ENCODE measurements at places on chromosomes 2 and 18. TPM values are rescaled to one million over a fixed set of nuclear protein-coding genes. Genes with fewer than 3 reads are reported as not detected.

- no peak for DNase-seq
Observed at GRCh38 chr2:97931858-97932225, 63.9 kb downstream of the TMEM131 start.

- DNase-seq = peak; percentile 19
Observed at GRCh38 chr2:53381271-53381670, 386.3 kb upstream of the CHAC2 start.

DNA sequence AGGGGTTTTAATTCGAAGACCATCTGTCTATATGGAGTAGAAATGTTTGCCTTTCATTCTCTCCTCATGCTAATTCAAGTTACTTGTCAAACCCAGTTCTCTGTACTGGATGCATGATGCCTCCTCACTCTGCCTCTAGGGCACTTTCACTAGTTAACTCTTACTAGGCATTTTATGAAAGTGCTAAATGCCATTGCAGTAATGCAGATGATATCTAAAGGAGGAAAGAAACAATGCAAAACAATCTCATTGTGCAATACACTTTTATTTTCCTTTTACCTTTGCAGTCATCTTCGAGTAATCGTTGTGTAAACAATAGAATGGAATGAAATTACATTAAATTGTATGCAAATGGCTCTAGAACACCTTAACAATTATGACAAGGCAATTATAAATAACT is 293.6 kb downstream of the STK39 start:
- DNase-seq = no peak

Gene MALL
- total RNA-seq = 11.8 TPM

- DNase-seq = no peak
Observed at GRCh38 chr2:84526562-84526961, 10.3 kb downstream of the DNAH6 start.

GRCh38 chr2:99697811-99698568 is 208.2 kb upstream of the REV1 start:
- peak; percentile 41 for DNase-seq

DNA sequence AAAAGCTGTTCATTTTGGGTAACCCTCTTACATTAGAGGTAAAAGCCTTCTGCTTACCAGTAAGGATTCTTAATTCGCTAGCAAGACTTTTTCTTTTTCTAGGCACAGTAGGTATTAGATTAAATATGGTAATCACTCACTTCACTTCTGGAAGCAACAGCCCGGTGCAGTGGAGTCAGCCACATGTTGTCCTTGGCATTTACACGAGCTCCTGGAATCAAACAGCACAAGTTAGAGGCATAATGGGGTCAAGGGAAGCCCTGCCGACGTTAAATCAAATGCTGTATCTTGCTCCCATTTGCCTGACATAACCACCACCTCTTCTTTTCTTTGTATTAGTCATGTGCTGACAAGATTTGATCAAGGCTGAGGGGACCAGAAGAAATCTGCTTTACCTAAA is 174.1 kb downstream of the ANKRD44 start:
- no peak for DNase-seq

- no peak for DNase-seq
Observed at GRCh38 chr2:120999377-121000097, 263.9 kb downstream of the GLI2 start.

DNA sequence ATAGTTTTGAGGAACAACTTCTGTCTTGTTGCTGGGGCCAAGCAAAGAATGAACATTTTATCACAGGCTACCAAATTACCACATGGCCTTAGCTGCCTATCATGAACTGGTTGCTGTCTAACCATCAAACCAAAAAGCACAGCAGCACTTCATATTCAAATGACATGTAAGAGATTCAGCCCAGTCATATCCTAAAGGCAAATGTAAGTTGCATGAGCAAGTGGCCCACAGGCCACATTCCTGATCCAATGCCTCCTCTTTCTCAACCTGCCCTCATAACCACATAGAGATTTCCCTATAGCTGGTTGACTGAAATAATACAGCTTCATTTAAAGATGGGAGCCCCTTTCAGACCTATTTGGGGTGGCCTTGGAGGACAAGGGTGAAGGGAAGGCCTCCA is 572.3 kb downstream of the IRS1 start:
- DNase-seq = no peak

Gene ST8SIA5
- total RNA-seq = 6.2 TPM

DNA sequence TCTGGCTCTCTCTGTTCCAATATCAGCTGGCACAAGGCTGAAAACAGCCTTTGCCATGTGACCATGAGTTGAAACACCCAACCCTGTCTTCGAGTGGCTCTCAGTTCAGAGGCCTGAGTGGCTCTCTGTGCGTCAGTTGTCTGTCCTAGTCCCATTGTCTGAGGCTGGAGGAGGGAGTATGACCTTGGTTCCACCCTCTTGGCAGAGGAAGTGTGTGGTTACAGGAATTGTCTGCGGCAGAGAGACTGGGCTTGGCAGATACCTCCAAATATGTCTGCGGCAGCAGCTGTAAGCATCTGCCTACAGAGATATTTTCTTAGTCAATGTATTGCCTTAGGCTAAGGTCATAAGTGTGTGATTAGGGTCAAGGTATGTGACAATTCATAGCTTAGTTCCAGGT is 32.6 kb downstream of the CNGA3 start:
- peak; percentile 33 for DNase-seq

DNA sequence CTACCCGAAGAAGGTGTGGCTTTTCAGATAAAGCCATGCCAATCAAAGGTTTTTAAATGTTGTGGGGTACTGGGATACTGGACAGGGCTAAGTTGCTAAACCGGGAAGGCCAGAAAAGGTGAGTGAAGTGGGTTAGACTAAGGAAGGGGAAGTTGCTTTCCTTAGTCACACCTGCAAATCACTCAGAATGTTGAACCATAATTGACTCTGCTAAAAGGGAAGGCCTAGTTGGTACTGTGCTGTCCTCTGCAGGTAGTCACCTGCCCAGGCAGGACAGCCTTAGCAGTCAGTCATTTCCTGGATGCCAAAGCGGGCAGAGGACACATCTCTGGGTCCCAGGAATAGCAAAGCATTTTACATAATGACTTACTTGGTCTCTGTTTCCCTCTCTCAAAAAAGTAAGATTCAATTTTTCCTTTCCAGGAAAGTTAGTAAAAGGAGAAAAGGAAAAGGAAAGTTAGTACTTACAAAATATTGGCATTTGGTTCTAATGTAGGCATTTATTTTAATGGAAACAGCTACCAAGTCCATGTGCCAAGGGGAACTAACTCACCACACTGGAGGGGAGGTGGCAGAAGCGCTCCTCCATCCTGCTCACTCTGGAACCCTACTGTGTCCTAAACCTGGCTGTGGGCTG is 60.3 kb downstream of the RFTN2 start:
- no peak for DNase-seq

Gene SIX2
- 0.91 TPM for total RNA-seq

GRCh38 chr18:72325307-72325706 is 218.8 kb downstream of the CBLN2 start:
- DNase-seq = no peak

- no peak for DNase-seq
Observed at GRCh38 chr2:48395658-48396057, 134.3 kb upstream of the STON1 start.

DNA sequence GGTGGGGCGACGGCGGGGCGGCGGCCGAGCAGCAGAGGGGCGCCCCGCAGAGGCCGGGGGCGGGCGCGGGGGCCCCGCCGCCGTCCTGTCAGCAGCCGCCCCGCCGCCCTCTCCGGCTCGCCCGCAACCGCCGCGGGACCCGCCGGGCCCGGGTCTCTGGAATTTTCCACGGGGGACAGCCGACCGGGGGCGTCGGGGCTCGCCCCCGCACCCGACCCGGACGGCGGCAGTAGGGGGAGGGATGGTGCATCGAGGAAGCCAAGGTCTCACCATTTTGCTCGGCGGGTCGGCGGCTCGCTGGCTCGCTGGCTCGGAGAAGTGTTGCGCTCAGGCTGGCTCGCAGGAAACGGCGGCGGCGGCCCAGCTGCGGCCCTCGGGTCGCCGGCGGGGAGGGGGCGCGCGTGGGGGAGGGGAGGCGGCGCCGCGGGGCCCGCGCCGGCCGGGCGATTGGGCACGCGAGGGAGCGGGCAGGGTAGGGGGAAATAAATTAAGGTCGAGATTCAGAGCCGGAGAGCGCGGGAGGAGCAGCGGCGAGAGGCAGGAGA is 405 bp downstream of the PPP3R1 start:
- peak; percentile 41 for DNase-seq

Gene MAL
- total RNA-seq = 4.4 TPM

DNA sequence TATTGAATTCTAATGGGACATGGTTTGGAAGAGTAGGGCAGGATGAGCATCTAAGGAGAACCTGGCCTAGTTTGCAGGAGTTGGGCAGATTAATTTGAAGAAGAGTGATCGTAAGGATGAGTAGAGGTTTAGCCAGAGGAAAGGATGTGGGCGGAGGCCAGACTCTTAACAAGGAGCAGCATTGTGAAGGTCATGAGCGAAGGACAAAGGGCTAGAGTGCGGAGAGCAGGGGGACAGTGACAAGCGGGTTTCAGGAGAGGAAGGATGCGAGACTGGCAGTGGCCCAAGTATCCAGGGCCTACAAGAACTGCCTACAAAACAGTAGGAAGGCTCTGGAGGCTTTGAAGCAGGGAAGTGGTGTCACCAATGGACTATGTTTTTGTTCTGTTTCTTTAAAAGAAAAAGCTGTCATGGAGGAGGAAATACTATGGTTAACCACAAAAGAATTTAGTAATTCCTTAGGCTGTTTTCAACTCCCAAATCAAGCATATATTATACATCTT is 20.1 kb downstream of the SLC66A3 start:
- no peak for DNase-seq

DNA sequence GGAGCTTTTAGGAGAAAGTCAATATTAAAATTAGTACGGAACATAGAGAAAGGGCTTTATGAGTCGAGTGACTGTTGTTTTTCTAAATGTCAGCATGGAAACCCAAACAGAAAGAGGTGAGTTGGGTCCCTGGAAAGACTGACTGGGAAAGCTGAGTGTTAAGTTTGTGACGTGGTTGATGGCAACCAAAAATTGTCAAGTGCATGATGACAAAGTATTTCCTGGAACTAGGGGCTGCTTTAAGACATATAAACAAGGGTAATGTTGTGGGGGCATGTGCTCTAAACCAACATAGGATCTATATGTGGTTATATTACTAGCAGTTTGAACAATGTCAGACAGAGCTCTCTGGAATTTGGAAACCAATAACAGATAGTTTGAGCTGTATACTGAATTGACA is 50.9 kb upstream of the GPD2 start:
- DNase-seq = no peak

GRCh38 chr2:144579556-144579955 is 59.6 kb upstream of the ZEB2 start:
- DNase-seq = no peak

- DNase-seq = no peak
Observed at GRCh38 chr2:178363252-178363651, 87.7 kb downstream of the PRKRA start.

Gene VIT
- total RNA-seq = 8.5 TPM

GRCh38 chr2:16816016-16816415 is 150.4 kb upstream of the CYRIA start:
- no peak for DNase-seq

- no peak for DNase-seq
Observed at GRCh38 chr2:145036421-145037011, 516.6 kb upstream of the ZEB2 start.

DNA sequence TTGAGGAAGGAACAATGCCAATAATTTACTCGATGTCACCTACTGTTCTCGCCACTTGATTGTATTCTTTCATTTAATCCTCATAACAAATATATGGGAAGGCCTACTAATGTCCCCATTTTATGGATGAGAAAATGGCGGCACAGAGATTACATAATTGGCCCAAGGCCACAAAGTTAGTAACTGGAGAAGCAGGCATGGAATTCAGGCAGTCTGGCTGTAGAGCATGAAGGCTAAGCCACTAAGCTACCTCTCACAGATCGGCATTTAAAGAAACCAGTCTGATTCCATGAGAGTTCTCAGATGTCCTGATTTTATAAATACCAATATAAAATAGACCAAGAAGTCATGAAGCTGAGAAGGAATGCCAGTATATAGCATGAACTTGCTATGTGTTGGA is 121.8 kb upstream of the EPAS1 start:
- no peak for DNase-seq

GRCh38 chr18:8610459-8610851 is 1.2 kb downstream of the RAB12 start:
- DNase-seq = no peak

Gene GPR17
- 0.16 TPM for total RNA-seq

DNA sequence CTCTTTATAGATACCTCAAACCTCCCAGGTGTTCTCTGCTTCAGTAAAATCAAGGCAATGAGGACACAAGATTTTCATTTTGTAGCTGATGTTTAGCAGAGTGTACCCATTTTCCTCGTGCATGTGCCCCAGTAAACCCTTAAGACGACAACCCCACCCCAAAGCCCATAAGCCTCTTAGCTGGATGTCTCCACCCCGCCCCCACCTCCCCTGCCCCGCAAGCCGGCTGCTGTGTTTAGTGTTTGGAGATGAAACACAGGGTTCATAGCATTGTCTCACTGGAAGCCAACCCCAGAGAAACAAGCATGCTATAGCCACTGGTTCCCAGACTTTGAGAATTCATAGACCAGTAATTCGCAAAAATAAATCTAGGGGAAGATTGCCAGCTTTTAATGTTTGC is 5.8 kb upstream of the SAG start:
- DNase-seq = no peak

DNA sequence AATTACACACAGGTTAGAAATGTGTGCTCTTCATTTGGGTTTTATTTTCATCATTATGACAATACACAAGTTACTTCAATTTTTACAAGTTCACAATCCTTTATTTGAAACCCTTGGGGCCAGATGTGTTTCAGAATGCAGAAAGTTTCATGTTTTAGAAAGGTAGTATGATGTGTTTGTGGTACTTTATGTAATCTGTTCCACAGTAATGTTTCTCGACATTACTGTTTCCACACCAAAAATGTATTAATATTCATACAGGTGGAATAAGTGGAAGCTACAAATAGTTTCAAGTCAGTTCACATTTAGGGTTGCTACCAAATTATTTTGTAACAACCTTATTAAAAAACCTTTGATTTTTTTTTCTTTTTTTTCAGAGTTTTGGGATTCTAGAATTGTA is 10.4 kb downstream of the UBE2E3 start:
- DNase-seq = no peak

Gene CCDC150
- 0.66 TPM for total RNA-seq

DNA sequence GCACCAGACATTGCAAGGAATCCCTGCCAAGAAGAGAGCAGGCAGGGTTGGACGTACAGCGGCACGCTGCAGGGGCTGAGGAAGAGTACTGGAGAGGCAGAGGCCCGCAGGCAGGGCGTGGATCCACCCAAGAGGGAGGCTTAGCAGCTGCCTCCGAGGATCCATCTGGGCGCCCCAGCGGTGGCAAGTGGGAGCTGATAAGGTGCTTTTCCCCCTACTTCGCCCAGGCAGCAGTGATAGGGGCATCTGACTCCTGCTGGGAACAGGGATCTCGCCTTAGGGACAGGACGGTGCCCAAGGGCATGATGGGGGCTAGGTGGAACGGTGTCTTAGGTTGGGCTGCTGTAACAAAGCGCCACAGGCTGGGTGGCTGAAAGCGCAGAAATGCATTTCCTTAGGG is 67.4 kb upstream of the HS6ST1 start:
- DNase-seq = no peak
